Left forelimb (tissue), 1 donor: ENCODE measurements at places on chromosomes 12 and 14.

- no peak for DNase-seq
Measured at GRCh38 chr12:64560396-64561301, 49.6 kb upstream of the RASSF3 start.

- DNase-seq = no peak
Measured at GRCh38 chr12:111063295-111064026, 143.1 kb upstream of the MYL2 start.

- no peak for DNase-seq
Measured at GRCh38 chr12:4771960-4772566, 51.9 kb downstream of the GALNT8 start.

DNA sequence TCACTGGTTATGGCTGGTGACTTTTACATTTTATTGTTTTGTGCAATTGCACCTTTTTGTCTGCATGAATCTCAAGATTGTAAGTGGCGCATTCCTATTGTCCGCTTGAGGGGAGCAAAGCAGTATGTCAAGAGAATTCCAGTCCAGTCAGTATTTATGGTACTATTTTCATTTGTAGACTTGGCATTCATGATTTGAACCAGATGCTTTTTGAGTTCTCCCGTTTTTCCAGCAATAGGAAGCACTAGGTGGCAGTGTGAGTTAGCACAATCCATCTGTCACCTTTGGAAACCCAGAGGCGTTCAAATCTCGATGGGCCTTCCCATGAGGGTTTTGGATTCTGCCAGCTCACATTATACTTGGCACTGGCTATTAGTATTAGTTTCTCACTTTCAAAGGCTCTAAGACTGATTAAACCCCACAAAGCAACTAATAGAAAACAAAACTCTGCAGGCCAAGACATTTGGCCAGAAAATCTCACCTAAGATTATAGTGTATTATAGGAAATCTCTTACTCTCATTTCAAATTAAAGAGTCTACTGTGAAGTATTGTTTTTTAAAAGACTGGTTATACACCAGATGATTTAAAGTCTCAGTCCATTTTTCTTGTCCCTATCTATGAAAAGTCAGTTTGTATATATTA is 2.2 kb downstream of the DACT1 start:
- DNase-seq = peak; percentile 69

DNA sequence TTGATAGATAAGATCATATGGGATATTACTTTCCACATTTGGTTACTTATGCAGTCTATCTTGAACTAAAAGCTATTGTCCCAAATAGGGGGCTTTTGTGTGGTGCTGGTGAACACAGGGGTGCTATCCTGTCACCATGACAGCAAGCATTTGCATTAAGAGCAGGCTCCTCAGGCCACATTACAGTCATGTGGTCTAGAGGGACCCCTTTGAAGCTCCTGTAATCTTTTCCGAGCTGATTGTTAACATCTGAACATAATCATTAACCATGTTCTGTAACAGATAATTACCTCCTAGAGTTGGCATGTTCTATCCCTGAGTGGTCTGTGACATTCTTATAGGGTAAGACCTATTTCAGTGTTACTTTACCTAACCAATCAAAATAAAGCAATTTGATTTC is 178.8 kb downstream of the KTN1 start:
- no peak for DNase-seq

DNA sequence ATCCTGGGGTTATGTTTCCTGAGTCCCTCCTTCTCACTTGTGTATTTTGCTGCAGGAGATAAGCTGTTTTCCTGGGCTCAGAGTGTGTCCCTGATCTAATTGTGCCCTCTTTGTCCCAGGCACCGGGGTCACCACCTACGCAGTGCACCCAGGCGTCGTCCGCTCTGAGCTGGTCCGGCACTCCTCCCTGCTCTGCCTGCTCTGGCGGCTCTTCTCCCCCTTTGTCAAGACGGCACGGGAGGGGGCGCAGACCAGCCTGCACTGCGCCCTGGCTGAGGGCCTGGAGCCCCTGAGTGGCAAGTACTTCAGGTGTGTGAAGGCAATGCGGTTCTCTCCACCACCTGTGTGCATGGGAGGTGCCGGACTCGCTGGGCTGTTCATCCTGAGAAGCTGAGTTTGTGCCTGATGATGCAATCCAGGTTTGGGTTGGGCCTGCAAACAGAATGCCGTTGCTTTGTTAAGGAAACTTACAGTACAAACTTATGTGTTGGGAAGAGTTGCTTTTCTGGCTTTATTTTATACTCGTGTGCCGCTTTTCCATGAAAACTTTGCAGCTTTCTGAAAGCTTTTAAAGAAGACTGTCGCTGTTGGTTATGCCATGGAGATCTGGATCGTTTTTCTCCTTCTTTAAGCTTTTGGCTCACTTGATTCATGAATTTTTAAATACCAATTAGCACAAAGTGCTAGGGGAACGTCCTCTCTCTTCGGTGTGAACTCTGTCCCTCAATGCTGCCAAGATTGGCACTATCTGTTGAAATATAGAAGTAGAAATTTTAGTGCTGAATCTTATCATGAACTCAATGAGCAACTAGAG is 27.6 kb downstream of the RDH12 start:
- DNase-seq = no peak

GRCh38 chr12:120229487-120230325 is 28.8 kb upstream of the RPLP0 start:
- DNase-seq = no peak

DNA sequence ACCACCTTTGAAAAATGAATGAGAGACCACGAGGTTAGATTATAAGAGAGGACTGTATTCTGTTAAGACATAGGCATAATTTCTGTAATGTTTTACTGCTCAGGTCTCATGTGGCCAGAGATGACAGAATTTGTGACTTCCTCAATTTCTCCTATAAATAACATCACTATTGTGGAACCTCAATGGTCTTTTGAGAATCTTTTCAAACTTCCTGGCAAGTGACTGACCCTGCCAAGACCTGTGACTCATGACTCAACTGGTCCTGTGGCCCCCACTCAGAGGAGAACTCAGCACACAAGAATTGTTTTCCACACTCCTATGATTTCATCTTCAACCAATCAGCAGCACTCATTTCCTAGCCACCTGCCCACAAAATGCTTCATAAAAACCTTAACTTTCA is 508.2 kb upstream of the ATP2B1 start:
- DNase-seq = no peak

DNA sequence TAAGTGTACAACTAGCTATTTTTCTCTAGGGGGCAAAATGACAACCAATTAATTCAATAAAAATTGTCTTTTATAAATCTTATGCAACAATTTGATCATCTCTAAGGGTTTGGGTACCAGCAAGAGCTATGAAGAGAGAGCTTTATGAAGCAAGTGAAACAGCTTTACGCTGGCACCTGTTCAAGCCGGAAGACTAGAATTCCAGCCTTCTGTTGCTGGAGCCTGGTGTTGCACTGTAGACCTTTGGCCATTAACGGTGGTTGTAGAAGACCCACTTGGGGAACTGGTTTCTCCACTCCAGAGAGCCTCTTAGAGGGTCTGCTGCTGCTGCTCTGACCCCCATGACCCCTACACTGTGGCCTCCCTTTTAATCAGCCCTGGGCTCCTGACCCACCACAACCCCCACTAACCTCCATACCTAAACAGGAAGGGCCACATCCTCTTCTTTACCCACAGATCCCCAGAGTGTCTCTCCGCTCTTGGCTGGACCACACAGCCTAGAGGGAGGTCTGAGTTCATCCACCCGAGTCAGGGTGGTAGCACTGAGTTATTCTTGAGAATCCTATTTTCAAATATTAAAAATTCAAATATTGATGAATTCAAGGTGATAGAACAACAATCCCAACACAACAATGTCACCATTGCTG is 54.6 kb upstream of the STON2 start:
- no peak for DNase-seq

GRCh38 chr12:64351265-64351664 is 39.3 kb downstream of the C12orf56 start:
- no peak for DNase-seq

DNA sequence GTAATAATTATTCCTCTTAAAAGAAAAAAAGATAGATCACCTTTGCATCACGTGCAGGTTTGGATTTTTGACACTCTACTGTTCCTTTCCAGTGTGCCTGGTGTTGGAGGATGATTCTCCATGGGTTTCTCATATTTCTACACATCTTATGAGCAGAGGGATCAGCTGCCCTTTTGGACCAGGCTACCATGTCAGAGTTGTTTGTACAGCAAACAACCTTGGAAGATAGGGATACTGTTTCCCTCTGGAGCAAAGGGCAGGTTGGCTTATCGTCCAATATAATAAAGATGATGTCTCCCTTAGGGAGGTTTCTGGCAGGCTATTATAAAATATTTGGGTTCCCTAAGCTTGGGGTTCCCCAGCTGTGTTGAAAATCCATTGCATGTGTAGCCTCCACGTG is 42.1 kb downstream of the DAO start:
- DNase-seq = no peak

DNA sequence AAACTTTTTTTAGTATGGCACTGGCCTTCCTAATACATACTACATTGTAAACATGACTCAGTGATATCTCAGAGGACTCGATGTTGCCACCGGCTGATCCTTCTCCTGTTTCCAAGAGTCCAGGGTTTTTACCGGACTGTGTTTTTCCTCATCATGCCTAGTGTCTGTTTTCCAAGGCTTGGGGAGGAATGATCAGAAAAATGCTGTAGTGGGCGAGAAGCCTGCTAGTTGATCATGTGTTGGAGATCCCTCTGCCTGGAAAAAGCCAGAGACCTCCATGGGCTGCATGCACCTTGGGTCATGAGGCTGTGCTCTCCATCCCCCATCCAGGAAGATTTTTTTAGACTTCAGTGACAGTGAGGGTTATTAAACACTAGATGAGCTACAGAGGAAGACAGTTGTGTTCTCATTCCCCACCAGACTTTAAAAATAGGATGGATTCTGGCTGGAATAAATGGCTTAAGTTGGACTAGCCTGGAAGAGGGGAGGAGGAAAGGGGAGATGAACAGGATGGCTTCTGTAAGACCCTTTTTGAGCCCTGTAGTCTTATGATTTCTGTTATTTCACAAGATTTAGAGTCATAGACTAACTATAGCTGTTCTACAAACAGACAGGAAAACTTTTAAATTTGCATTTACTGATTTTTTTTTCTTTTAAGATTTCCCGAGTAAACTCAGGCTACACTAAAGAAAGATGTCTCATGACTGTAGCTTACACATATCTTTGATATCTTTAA is 145.7 kb downstream of the SAMD4A start:
- no peak for DNase-seq

- no peak for DNase-seq
Measured at GRCh38 chr14:43649508-43649907, 857.6 kb downstream of the FSCB start.

- no peak for DNase-seq
Measured at GRCh38 chr14:80602946-80603345, 338.6 kb downstream of the CEP128 start.

- peak; percentile 68 for DNase-seq
Measured at GRCh38 chr14:100736269-100737180, 9.8 kb downstream of the DLK1 start.

DNA sequence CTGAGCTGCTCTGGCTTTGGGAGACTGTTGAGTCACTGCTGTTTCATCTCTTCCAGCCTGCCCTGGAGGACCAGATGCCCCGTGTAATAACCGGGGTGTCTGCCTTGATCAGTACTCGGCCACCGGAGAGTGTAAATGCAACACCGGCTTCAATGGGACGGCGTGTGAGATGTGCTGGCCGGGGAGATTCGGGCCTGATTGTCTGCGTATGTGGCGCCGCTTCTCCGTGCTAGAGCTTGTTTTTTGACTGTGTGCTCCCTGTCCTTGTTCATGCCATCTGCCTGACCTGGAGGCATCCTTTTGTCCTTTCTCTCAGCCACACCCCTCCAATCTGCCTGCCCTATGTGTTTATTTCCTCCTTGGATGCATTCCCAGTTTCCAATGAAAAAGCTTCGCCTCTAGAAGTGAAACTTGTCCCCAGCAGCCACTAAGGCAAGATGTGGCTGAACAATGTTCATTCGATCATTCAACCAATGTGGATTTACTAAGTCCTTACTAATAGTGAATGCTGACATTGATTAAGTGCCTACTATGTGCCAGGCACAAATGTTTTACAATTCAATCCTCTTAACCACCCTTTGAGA is 98.6 kb downstream of the NT5DC3 start:
- no peak for DNase-seq

DNA sequence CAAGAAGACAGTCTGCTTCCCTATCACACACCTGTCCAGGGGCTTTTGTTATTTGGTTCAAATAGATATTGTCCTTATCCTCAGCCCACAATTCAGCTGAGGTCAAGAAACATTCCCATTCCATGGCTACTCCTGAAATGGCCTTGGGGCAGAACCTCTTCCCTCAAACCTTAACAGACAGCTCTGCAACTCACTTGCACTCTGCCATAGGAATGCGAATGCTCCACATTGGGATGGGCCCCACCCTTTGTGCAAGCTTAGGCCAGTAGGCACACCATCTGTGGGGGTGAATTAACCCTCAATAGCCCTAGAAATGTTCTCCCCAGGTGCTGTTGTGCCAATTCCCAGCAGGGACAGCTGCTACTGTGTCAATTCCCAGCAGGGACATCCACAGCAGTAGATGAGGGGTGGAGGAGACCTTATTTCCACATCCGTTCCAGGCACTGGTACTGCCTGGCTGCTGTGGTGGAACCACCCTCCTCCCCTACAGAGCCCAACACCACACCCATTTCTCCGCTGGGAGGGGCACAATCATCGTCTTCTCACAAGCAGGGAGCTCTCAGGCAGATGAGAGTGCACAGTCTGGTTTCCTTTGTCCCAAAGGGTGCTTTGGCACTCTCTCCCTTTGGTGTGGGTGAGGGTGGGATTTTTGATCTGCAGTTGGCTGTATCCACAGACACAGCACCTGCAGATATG is 42.3 kb upstream of the GLIPR1 start:
- DNase-seq = no peak

- DNase-seq = no peak
Measured at GRCh38 chr14:21940887-21941856, 267.6 kb upstream of the OR4E1 start.

GRCh38 chr12:82959821-82960220 is 273.1 kb downstream of the TMTC2 start:
- DNase-seq = no peak

DNA sequence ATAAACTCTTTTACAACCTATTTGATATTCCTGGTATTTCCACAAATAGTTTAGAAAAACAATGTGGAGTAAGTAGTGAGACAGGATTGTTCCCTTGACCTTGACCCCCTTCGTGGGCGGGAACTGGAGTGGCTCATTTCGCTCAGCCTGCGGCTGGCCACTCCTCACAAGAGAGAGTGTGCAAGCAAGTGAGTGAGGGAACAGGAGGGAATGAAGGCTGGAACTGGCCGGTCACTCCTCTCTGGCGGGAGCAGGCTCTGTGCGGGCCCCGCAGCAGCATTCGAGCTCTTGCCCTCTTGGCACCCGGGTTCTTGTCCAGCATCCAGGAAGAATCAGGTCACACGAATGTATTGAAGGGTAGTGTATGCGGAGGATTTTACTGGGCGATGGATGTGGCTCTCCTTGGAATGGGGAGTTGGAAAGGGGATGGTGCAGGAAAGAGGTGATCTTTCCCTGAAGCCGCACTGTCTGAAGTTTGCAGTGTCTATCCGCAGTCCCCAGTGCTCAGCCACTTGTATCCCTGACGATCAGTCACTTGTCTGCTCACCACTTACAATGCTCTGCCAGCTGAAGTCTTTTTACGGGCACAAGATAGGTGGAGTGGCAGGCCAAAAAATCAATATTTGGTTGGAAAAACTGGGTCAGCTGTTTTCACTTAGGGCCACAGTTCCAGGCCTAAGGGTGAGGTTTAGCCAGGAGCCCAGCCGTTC is 28.0 kb upstream of the TXNRD1 start:
- DNase-seq = no peak
